ENCODE measurements at places on chromosomes 2 and 18.

- no peak for DNase-seq
These were observed 15.2 kb upstream of the KCNJ13 start for GRCh38 chr2:232791518-232791917.

DNA sequence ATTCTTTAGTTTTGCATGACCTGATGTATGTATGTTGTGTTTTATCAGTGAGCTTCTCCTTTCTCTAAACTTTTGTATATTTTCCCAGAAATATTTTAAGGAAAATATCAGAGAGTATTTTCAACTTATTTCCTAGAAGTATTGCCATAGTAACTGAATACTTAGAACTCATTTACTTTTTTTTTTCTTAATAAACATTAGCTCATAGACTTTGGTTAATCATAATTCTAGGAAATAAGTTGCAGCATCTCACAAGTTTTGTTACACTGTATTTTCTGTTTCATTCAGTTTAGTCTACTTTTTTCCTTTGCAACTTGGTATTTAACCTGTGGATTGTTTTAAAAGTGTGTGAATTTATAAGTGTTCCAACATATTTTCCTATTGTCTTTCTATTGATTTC lies 27.5 kb downstream of the SMCHD1 start:
- no peak for DNase-seq

- no peak for DNase-seq
These were observed 289.5 kb downstream of the PDE11A start for GRCh38 chr2:177783091-177783490.

GRCh38 chr2:27369471-27370025 lies 590 bp downstream of the EIF2B4 start:
- DNase-seq, result no peak

DNA sequence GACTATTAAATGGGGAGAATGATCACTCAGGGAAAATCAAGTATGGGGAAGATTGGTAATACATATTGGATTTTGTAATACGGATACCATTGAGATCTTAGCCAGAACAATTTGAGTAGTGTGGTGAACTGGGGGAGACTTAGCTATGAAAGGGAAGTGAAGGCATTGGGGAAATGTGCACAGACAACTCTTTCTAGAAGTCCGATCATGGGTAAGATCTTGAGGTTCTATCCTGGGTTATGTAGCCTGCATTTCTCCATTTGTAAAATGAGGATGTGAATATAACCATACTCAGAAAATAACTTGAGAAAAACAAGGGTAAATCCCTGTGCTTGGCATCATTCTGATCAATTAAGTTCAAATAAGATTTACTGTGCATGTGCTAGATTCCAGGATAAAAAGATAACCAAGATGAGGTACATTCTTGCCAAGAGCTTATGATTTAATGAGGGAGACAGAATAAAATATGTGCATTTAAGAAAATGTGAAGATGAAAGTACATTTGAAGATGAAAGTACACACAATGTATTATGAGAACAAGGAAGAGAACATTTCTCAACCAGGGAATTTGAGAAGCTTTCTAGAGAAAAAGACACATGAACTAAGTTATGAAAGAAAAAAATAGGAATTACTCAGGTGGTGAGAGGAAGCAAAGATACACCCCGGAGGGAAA lies 49.5 kb downstream of the SLC40A1 start:
- DNase-seq, result no peak

DNA sequence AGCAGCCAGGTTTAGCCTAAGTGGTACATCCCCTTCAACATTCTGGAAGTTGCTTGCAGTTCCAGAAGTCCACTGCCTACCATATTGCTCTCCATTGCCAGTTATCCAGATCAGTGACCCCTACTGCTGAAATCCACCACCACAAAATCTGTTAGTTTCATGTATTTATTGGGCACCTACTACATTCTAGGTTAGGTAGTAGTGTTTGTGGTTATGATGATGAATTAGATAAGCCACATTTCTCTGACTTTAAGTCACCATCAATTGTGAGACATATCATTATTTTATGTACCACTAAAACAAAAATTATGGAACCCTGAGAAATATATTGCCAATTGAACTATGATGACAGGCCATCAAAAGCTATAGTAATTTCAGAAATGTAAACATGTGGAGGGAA lies 139.5 kb upstream of the PKDCC start:
- no peak for DNase-seq

DNA sequence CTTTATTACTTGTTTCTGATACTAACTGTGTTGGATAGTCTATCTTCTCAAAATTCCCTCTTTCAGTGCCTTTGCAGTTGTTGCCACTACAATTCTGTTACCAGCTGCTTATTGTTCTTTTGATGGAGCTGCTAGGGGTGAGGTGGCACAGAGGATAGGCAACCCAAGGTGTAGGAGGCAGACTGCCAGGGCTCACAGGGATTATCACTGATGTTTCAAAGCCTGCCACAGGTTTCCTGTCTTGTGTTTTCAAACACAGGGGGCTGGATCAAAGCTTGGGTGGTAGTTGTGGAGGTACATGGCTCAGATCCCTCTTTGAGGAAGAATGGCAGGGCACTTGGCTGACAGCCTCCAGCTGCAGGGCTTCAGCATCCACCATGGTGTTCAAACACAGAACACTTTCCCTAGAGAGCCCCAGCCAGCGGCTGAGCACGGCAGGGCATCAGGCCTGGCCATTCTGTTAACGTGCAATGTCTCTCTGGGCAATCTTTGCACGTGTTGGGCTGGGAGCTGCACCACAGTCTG lies 87.1 kb downstream of the POLE4 start:
- no peak for DNase-seq

- no peak for DNase-seq
These were observed 552.3 kb downstream of the KCNJ3 start for GRCh38 chr2:155250800-155251199.

GRCh38 chr18:394987-395362 lies 105.5 kb downstream of the COLEC12 start:
- DNase-seq, result no peak

GRCh38 chr2:24886691-24887304 lies 33.2 kb downstream of the ADCY3 start:
- DNase-seq, result no peak

All from erythroblast (primary cell).